ENCODE measurements at places on chromosomes 6 and 20. TPM values are rescaled to one million over a fixed set of nuclear protein-coding genes. Genes with fewer than 3 reads are reported as not detected.

Gene PDE7B
- total RNA-seq, result 0.07 TPM

Gene PAQR8
- total RNA-seq, result 10.8 TPM

- no peak for DNase-seq
These were observed 99.6 kb upstream of the TNFAIP3 start for GRCh38 chr6:137767465-137767864.

Gene COL9A3
- 113 TPM for total RNA-seq

Gene NEURL2
- 10.9 TPM for total RNA-seq

- no peak for DNase-seq
These were observed 36.4 kb upstream of the ADGRF4 start for GRCh38 chr6:47661960-47662359.

Gene SNX9
- 23.3 TPM for total RNA-seq
